AG20443 (cell line): ENCODE measurements at places on chromosomes 5 and 9.

DNA sequence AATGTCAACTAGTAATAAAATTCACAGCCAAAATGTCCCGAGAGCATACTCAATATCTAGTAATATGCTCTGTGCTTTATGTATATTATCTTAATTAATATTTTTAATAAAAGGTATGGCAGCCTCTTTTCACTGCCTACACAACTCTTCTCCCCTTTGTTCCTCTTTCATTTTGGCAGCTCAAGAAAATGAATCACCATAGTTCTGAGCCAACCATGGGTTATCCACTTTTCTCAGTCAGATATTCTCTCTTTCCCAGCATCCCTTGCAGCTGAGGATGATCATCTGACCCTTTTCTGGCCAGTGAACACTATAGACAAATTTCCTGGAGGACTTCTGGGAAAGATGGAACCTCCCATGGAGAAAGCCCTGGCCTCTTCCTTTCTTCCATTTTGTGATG, 8.2 kb upstream of the DOCK8 start:
- DNase-seq = no peak

DNA sequence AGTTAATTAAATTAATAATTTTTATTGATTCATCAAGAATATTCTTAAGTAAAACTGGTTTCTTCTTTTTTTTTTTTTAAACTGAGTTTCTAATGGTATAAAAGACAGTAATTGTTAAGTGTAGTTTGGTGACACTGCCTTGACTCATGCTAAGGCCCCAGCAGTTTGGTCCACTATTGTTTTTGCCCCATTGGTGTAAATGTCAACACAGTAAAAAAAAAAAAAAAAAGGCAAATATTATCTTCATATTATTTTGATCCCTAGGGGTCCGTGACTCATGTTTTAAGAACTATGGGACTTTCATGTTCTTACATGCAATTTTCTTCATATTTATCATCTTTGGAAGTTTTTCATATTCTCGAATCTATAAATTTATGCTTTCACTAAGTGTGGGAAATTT, 29.2 kb upstream of the JAK2 start:
- peak; percentile 20 for DNase-seq

- DNase-seq = no peak
Observed at GRCh38 chr9:104885818-104886709, 41.9 kb downstream of the ABCA1 start.

- DNase-seq = peak; percentile 30
Observed at GRCh38 chr5:39072925-39073766, 1.1 kb downstream of the RICTOR start.

- DNase-seq = no peak
Observed at GRCh38 chr9:84997472-84997871, 327.9 kb downstream of the NTRK2 start.
